ENCODE measurements at places on chromosomes 12 and 14. TPM values are rescaled to one million over a fixed set of nuclear protein-coding genes. Genes with fewer than 3 reads are reported as not detected.

TMTC1 gene
- 5.3 TPM for total RNA-seq

TMX1 gene
- 19.8 TPM for total RNA-seq

DNAI7 gene
- not detected for total RNA-seq

GPR84 gene
- total RNA-seq, result 0.16 TPM

TSPAN19 gene
- not detected for total RNA-seq

TMED8 gene
- total RNA-seq, result 4.6 TPM

TAS2R9 gene
- total RNA-seq, result not detected

SLC6A13 gene
- total RNA-seq, result not detected

LIMA1 gene
- total RNA-seq, result 53.9 TPM

LRRC9 gene
- 0.12 TPM for total RNA-seq

GARIN6 gene
- not detected for total RNA-seq

Measured in esophagus mucosa (tissue), 1 donor.